Effector memory CD4-positive, alpha-beta T cell (primary cell): ENCODE measurements at places on chromosomes 13 and 19.

GRCh38 chr19:4264812-4265211 is 14.3 kb upstream of the SHD start:
- no peaks in the 10 kb centered on the region for H3K4me1 ChIP-seq
- DNase-seq, result no peak
- H3K27me3 ChIP-seq, result no peaks in the 10 kb centered on the region
- no peak overlapping the region for H3K4me3 ChIP-seq
- H3K27ac ChIP-seq, result no peak overlapping the region

GRCh38 chr13:84648069-84648640 is 765.9 kb upstream of the SLITRK1 start:
- no peaks in the 10 kb centered on the region for H3K36me3 ChIP-seq
- no peak for DNase-seq
- H3K27me3 ChIP-seq, result no peaks in the 10 kb centered on the region
- H3K4me3 ChIP-seq, result no peak overlapping the region

DNA sequence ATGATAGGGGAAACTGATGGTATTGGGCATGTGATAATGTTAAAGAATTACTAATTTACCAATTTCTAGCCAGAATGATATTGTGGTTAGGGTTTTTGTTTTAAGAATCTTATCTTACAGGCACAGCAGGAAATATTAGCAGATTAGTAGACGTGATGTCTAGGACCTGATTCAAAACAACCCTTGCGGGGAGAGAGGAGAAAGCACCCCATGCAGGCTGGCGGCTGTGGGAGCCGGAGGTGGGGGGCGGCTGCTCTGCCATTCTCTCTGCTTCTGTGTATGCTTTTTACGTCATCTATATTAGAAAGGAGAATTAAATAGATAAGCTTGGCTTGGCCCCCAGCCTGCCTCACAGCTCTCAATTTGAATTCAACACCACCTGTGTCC is 41.5 kb downstream of the MLLT1 start:
- no peaks in the 10 kb centered on the region for H3K27me3 ChIP-seq
- H3K27ac ChIP-seq, result no peak overlapping the region
- peaks cover 10% of the 10 kb centered on the region for H3K4me1 ChIP-seq
- no peak for DNase-seq
- H3K4me3 ChIP-seq, result no peak overlapping the region

- no peaks in the 10 kb centered on the region for H3K36me3 ChIP-seq
- H3K27ac ChIP-seq, result no peak overlapping the region
- no peak overlapping the region for H3K4me3 ChIP-seq
- no peaks in the 10 kb centered on the region for H3K27me3 ChIP-seq
- no peaks in the 10 kb centered on the region for H3K4me1 ChIP-seq
These were observed 717.7 kb upstream of the ATXN8OS start for GRCh38 chr13:69389899-69390298.

DNA sequence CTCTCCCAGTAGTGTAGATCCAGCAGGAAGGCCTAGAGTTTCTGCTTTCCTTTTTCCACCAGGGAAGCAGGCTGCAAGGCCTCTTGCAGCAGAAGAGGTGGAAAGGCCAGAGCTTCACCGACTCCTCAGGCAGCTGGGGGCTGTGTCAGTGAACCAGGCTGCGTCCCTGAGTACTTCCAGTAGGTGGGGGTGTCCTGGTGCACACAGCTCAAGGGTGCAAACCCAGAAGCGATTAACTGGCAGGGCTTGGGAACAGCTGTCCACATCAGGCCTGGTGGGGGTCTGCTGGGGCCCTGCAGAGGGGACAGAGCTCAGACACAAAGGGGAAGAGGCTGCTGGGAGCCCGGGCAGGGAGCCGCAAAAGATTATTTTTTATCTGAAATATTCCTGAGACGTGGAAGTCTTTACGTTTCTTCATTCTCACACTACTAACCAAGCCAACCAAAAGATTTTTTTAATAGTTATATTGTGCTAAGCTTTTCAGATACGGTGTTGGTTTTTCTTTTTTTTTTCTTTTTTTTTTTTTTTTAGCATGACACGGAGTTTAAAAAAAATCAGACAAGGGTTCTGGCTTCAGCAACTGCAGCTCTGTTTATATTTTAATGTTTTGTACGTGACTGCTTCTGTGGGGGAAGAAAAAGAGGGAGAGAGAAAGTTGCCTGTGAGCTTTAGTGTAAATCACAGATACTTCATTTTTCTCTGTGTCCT is 11.0 kb downstream of the TSHZ3 start:
- H3K36me3 ChIP-seq, result no peaks in the 10 kb centered on the region
- no peak for DNase-seq
- H3K4me3 ChIP-seq, result no peak overlapping the region
- peaks cover 25% of the 10 kb centered on the region for H3K4me1 ChIP-seq
- H3K27ac ChIP-seq, result no peak overlapping the region
- H3K27me3 ChIP-seq, result no peaks in the 10 kb centered on the region

DNA sequence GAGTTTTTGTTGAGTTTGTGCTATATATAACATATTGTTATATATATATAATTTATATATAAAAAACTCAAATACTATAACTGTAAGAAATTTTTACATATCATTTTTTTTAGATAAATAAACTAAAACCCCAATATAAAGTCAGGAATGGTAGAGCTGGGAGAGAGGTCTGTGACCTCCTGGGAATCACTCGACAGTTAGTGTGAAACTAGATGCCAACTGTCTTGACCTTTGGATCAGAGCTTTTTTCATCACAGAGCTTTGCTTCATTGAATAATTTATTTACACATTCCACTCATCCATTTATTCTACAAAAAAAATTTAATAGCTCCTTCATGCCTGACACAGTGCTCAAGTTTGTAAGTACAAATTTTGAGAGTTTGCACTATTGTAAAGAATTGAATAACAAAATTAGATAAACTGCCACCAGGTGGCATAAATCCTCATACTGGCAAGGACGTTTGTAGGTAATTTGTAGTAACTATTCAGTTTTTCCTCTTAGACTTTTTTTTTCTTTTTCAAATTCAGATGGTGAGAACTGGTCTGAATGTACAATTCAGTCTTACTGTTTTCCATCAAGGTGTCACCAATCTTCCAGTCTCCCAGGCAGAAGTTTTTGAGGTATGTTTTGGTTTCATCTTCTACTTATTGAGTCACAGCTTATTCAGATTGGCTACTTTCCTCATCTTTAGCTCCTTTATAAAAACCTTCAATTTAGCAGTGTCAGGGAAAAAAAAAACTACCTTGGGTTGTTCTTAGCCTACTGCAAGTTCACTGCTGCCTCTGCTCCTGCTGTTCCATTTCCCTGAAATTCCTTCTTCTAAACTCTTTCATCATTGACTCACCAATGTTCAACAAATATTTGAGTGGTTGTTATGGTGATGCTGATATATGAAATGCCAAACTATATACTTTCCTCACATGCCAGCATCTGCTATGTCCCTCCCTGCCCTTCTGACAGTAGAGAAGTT is 28.7 kb downstream of the LACC1 start:
- no peaks in the 10 kb centered on the region for H3K4me1 ChIP-seq
- no peak overlapping the region for H3K4me3 ChIP-seq
- no peak for DNase-seq
- no peaks in the 10 kb centered on the region for H3K36me3 ChIP-seq
- no peaks in the 10 kb centered on the region for H3K27me3 ChIP-seq

DNA sequence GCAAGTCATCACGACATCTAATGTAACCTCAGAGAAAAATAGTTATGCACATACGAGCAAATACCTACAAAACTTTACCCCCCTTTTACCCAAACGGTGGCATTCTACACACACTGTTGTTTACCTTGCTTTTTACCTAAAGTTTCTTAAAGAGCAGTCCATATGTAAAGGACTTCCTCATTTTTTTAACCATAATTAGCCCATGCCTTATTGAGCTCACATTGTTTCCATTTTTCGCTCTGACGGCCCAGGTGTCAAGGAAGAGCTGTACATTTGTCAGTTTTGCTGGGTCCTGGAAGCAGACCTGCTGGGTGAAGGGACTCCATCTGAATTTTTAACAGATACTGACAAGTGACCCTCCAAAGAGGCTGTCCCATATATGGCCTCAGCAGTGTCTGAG is 89.4 kb downstream of the STK24 start:
- DNase-seq, result no peak
- H3K27ac ChIP-seq, result peak overlapping the region; percentile 8
- peaks cover 48% of the 10 kb centered on the region for H3K4me1 ChIP-seq
- no peak overlapping the region for H3K4me3 ChIP-seq

DNA sequence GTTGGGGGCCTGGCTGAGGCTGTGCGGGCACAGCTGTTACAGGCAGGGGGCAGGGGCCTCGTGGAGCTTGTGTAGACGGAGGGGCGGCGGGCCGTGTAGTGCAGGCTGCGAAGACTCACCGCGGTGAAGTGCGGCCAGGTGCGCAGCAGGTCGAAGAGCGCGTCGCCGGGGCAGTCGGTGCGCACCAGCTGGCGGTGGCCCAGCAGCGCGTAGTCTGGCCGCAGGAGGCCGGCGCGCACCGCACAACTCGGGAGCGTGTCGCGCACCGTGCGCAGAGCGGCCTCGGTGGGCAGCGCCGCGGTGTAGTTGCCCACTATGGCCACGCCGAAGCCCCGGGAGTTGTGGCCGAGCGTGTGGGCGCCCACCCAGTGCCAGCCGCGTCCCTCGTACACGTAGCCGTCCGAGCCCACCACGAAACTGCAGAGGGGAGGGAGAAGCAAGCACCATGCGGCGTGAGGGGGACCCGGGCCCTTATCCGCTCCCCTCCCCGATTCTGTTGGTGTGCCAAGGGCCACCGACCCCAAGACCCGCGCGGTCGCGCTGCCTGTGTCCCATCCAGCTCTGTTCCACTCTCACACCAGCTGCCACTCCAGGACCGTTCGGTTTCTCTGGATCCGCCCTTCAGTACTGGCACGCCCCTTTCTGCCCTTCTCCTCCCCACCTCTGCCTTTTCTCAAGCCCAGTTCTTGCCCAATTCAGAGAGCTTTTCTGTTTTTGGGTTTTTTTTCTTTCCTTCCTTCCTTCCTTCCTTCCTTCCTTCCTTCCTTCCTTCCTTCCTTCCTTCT is 5.4 kb upstream of the RASAL3 start:
- no peak for DNase-seq
- H3K4me3 ChIP-seq, result peak overlapping the region; percentile 51
- H3K27ac ChIP-seq, result no peak overlapping the region
- H3K4me1 ChIP-seq, result peaks cover 44% of the 10 kb centered on the region
- H3K36me3 ChIP-seq, result no peaks in the 10 kb centered on the region

DNA sequence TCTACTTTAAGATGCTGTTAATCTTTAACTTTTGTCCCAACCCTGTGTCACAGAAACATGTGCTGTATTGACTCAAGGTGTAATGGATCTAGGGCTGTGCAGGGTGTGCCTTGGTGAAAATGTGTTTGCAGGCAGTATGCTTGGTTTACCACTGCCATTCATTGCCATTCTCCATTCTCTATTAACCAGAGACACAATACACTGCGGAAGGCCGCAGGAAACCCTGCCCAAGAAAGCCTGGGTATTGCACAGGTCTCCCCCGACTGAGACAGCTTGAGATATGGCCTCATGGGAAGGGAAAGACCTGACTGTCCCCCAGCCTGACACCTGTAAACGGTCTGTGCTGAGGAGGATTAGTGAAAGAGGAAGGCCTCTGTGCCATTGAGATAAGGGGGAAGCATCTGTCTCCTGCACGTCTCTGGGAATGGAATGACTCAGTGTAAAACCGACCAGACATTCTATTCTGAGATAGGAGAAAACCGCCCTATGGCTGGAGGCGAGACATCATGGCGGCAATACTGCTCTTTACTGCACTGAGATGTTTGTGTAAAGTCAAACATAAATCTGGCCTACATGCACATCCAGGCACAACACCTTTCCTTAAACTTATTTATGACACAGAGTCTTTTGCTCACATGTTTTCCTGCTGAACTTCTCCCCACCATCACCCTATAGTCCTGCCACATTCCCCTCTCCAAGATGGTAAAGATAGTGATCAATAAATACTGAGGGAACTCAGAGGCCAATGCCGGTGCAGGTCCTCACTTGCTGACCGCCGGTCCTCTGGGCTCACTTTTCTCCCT is 13.1 kb upstream of the ZNF888 start:
- peaks cover 6% of the 10 kb centered on the region for H3K36me3 ChIP-seq
- no peaks in the 10 kb centered on the region for H3K27me3 ChIP-seq
- no peak for DNase-seq
- no peak overlapping the region for H3K4me3 ChIP-seq
- no peak overlapping the region for H3K27ac ChIP-seq

DNA sequence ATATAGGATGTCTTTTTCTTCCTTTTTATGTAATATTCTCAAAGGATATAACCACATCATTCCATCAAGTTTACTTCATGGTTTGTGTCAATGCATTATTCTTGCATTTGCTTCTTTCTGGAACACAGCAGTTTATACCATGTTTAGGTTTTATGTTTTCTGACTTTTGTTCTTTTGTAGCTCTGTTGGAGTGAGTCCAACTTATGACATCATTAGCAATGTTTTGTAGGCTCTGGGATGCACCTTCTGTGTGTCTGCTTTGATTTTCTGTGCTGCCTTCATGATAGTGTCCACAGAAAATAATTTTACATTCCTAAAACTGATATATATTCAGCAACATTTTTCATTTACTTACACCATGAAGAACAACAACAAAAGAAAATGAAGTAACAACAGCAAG is 68.9 kb downstream of the SHISA2 start:
- no peak overlapping the region for H3K4me3 ChIP-seq
- no peaks in the 10 kb centered on the region for H3K4me1 ChIP-seq
- H3K36me3 ChIP-seq, result no peaks in the 10 kb centered on the region
- H3K27me3 ChIP-seq, result no peaks in the 10 kb centered on the region
- DNase-seq, result no peak

GRCh38 chr19:8367327-8368001 is 3.5 kb downstream of the ANGPTL4 start:
- DNase-seq, result no peak
- H3K4me3 ChIP-seq, result no peak overlapping the region
- H3K36me3 ChIP-seq, result no peaks in the 10 kb centered on the region

DNA sequence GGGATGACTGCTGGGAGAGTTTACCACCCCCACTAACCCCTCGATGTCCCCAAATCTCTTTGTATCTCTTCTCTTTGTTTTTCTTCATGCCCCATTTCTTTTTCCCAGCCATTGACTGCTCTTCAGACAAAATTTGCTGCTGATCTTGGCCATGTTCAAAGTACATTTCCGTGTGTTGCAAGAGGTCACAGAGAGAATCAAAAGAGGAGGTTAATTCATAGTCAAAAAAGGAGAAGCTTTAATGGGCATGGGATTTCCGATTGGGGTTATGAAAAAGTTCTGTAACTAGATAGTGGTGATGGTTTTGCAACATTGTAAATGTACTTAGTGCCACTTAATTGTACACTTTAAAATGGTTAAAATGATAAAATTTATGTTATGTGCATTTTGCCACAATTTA is 121.1 kb downstream of the FLT1 start:
- H3K27me3 ChIP-seq, result no peaks in the 10 kb centered on the region
- no peak overlapping the region for H3K27ac ChIP-seq
- H3K36me3 ChIP-seq, result no peaks in the 10 kb centered on the region
- DNase-seq, result no peak
